Left forelimb (tissue), 1 donor: ENCODE measurements at places on chromosomes 1 and 21.

DNA sequence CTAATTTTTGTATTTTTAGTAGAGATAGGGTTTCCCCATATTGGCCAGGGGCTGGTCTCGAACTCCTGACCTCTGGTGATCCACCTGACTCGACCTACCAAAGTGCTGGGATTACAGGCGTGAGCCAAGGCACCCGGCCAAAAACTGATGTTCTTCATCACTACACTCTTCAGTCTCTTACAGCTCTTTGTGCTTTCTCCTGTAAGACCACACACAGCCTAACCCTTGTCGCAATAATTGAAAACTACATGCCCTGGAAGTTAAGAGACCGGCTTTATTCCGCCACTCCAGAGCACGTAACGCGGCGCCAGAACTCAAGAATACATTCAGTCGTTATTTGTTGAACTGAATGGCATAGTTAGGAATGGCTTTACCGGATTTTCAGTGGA is 552 bp downstream of the GPATCH4 start:
- DNase-seq, result no peak

GRCh38 chr1:14803002-14803789 is 204.7 kb downstream of the KAZN start:
- no peak for DNase-seq

DNA sequence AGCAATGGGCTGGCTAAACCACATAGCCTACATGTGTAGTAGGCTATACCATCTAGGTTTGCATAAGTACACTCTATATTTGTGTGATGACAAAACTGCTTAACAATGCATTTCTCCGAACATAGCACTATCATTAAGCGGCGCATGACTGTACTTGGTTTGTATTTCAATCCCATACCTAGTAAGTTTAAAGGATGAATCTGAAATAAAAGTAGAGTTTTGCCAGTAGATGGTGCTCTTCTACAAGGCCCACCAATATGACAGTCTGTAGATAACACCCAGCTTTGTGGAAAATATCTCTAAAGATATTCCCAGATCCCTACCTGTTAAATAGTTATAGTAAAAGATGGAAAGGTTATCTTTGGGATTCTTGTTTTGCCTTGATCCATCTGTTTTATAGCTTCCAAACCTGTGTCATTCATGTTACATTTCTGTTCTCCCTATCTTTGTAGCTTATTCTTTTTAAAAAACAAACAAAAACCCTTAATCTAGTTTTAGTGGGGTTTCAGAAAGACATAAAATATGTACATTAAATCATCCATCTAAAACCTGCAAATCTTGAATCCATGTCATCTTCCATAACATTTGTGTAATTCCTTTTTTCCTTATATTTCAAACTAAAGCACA is 33.9 kb upstream of the ASPM start:
- DNase-seq, result no peak

GRCh38 chr1:217867446-217867995 is 236.4 kb downstream of the SPATA17 start:
- DNase-seq, result no peak

DNA sequence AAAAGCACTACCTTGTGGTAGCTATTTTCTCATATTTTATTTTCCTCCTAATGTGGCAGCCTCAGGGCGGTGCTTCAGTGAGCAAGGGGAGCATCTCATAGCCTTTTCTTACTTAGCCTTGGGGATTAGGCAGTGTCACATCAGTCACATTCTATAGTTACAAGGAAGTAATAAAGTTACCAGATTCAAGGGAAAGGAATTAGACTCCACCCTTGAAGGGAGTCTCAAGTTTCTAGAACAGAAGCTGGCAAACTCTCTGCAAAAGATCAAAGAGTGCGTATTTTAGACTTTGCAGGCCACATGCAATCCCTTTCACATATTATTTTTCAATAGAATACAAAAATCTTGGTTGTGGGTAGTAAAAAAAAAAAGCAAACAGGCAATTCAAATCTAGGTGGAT is 350.4 kb downstream of the AMY1C start:
- DNase-seq, result no peak

- no peak for DNase-seq
Measured at GRCh38 chr21:35414507-35415139, 365.5 kb upstream of the RUNX1 start.

GRCh38 chr1:17020502-17020901 is 8.8 kb upstream of the ATP13A2 start:
- no peak for DNase-seq

- no peak for DNase-seq
Measured at GRCh38 chr1:96508233-96508632, 213.4 kb upstream of the PTBP2 start.

DNA sequence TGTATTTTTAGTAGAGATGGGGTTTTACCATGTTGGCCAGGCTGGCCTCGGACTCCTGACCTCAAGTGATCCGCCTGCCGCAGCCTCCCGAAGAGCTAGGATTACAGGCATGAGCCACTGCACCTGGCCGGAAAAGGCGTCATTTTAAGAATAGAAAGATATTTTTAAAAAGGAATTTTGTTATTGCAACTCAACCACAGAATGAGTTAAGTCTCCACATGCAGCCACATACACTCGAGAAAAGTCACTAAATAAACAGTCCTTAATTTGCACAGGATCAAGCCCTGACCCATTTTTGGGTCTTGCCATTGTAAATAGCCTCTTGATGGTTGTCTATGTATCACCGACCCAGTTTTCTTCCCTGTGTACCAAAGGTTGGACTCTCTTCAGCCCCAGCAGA is 85.5 kb downstream of the FBXO2 start:
- DNase-seq, result no peak

DNA sequence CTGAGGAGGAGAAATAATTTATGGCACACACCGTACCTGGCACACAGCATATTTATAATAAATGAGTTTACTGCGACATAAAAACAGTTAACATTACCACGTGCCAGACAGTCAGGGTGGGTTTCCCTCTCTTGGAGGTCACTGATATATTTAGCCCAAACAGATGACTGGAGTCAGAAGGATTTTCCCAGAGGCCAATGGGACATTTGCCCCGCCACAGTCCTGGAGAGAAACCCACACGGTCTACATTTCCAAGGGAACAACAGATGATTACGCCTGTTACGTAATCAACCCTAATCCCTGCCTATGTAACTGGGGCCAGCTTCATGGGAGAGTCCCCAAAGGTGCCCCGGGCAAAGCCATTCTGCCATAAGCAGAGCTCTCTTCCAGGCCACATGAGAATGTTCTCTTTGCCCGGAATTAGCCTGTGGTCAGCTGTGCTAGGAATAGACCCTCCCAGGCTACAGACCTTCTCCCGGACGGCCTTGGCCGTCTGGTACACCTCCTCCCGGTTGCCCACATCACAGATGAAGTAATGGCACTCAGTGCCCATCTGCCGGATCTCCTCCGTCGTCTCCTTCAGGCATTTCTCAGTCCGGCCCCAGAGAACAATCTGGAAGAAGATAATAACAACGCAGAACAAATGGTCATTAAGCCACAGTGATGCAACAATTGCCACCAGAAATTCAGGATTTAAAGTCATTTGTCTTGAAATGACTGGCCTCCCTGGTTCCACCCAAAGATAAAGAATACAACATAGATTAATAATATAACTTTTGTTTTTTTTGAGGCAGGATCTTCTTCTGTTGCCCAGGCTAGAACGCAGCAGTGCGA is 37.7 kb downstream of the DHRS3 start:
- no peak for DNase-seq

DNA sequence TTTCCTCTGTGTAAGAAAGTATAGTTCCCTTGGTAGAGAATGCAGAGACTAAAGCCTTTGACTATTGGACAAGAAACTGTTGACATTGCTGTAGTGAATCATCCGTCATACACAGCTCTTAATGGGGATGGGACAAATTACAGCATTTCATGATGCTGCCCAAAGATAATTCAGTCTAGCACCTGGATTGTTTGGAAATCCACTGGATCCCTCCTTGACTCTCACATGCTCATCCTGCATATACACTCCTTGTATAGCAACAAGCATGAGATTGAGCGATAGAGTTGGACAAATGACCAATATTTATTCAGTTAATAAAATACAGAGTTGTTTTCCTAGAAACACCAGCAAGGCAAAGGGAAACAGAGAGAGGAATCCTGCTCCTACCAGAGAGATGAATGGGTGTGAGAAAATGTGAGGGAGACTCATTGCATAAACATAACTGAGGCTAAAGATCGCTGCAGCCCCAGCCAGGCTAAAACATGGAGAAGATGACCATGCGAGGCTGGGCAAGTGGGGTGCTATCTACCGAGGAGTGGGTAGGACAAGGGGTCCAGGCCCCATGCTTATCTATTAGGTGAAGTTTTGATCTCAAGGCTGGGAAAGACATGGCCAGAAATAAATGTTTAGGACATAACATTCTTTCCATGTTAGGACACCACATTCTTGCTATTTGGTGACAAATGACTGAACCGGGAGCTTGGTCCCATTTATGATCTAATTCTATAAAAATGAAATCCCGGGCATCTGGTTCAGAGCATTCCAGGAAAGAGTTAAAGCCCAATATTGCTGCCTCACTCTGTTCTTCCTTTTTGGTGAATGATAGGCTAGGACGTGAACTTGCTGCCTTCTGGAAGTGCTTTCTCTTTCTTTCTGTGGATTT is 153.2 kb downstream of the TGFB2 start:
- no peak for DNase-seq

GRCh38 chr1:199590708-199591107 is 436.8 kb upstream of the NR5A2 start:
- no peak for DNase-seq

- no peak for DNase-seq
Measured at GRCh38 chr1:201157949-201158348, 3.7 kb upstream of the TMEM9 start.

DNA sequence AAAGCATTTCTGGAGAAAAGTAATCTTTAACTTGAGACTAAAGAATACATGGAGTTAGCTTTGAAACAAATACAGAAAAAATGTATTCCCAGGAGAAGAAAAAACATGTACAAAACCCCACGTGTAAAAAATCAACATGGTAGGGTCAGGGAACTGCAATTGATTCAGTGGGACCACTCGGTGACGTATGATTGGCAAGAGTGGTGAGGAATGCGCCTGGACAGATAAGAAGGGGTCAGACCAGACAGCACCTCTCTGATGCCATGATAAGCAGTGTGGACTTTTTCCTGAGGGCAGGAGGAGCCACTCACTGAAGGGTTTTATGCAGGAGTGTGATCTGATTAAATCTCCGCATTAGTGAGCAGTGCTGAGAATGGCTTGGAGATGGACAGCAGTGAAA is 142.5 kb downstream of the DAB1 start:
- DNase-seq, result no peak

DNA sequence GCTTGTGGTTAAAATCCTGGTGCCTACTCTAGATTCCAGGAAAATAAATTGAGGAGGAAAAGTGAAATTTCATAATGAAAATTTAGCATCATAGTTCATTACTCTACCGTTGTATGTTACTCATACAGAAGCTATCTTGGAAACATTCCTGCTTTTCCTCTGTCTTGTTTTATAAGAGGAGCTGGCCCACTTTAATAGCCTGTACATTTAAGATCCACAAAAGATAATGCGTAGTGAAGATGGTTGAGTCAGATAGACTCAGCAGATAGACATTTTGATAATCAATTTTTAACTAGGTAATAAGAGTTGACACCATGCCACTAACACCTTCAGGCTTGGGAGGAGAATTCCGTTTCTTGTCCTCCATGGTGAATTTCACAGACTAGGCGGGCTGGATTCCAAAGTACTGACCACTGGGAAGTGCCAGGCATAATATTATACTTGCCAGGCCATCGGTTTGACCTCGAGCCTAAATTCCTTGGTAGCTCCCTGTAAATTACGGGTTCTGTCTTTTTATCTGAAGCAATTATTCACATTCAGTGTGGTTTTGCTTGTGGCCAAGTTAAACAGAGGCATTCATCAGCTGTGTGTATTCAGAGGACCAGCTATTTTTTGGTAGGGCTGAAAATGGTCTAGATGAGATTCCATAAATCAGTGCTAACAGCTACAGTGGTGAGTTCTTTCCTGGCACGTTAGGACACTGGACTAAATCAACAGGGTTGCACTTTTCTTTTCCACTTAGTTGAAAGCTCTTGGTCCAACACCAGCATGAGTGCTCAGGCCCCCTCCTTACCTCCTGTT is 111.9 kb upstream of the KAZN start:
- peak; percentile 36 for DNase-seq

DNA sequence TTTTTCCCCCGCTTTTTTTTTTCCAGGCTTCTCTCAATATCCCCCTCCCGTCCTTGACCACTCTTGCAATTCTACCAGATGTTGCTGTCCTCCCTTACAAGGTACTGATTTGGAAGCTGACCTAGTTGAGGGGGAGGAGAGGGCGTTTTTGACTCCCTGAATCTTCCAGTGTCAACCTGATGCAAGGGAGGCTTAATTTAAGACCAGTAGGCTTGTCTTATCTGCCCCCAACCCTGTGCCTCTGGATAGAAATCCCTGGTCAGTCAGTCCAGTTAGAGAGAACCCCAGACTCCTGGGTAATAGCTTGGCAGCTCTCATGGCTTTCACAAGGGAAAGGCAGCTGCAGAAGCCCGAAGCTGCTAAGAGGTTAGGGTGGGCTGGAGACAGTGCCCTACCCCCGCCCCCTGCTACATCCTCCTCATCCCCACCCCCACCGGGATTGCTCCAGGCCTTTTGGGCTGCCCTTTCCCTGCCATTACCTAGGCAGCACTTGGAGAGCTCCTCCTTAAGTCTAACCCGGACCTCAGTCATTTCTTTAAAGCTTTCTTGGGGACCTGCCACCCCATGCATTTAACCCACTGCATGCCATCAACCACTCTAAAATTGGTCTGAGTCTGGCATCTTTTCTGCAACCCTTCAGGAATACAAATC is 3.6 kb downstream of the ACKR1 start:
- no peak for DNase-seq

GRCh38 chr1:220575718-220576497 is 48.0 kb downstream of the MARK1 start:
- no peak for DNase-seq

GRCh38 chr1:75964760-75965408 is 32.7 kb upstream of the ASB17 start:
- no peak for DNase-seq

DNA sequence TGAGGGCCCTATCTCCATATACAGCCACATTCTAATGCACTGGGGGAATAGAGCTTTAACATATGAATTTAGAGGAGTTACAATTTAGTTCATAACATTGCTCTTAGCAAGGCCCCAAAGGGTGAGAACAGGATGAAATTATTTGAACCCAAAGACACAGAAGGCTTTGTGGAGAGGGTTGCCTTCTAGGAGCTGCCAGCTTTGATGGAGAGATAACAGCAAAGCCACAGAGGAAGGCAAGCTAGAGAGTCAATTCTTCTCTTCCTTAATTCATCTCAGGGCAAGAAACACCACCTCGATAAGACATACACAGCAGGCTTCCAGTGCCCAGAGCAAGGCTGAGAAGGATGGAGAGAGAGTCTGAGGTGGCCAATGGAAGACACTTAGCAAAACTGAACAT is 94.8 kb upstream of the TMPRSS15 start:
- DNase-seq, result no peak

DNA sequence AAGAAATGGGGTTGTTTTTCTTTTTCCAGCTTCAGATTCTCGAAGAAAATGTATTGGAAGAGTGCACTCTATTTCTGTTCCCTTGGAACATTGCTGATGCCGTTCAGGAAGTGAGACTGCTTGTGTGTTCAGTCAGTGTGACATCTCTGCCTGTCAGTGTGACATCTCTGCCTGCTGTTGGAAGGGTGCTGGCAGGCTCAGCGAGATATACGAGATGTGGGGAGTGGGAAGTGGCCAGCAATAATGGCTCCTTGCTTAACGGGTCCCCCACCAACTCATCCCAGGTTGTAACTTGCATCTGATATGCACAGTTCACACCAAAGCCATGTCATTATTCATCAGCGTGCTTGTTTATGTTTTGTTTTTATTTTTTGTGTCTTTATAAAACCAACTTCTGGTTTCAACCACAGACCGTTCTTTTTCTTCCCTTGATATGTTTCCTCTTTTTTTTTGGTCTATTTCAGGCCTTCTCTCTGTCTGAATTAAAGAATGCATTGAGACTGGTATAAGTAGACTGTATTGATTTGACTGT is 145.4 kb downstream of the GALNT2 start:
- no peak for DNase-seq
